ENCODE measurements at places on chromosomes 13 and 19.

- DNase-seq = no peak
Observed at GRCh38 chr13:44243198-44243857, 130.3 kb upstream of the SERP2 start.

GRCh38 chr19:4304538-4305256 lies at the start of gene FSD1:
FSD1 (plus strand) TSS chr19:4304598; CDS start chr19:4304747, 149 bp downstream.
- peak; percentile 83 for DNase-seq

- DNase-seq = no peak
Observed at GRCh38 chr19:8126511-8126910, 22.9 kb downstream of the FBN3 start.

GRCh38 chr13:33832872-33833271 lies 14.9 kb downstream of the RFC3 start:
- no peak for DNase-seq

- no peak for DNase-seq
Observed at GRCh38 chr19:8123683-8124082, 25.7 kb downstream of the FBN3 start.

- DNase-seq = no peak
Observed at GRCh38 chr13:103410002-103410401, 343.8 kb upstream of the SLC10A2 start.

- DNase-seq = no peak
Observed at GRCh38 chr13:23592596-23592995, 22.4 kb downstream of the TNFRSF19 start.

DNA sequence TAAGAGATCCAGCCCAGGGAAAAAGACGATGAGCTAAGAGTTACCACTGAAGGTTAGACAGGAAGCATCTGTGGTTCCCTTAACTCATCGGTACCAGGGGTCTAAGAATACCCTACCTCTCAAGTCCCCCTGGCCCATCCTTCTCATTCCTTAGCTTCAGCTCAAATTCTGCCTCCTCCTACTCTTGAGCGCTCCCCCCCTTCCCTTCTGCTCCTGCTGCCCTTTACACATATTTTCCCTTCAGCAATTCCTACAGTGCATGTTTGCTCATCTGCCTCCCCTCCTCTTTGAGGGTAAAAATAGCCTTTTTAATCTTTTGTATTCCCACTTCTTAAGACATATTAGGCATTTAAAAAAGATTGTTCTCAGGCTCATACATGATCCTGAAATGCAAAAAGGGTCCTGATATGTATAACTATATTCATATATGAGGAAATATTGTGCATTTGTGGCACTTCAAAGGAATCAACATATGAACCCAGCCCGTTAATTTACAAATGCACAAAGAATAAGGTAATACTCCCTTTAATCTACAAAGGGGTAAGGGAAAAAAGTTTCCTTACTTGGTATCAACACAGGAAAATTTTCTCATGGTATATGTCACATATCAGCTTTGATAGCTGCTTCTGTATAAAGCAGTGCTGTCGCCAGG lies 33.1 kb downstream of the LNX2 start:
- no peak for DNase-seq

DNA sequence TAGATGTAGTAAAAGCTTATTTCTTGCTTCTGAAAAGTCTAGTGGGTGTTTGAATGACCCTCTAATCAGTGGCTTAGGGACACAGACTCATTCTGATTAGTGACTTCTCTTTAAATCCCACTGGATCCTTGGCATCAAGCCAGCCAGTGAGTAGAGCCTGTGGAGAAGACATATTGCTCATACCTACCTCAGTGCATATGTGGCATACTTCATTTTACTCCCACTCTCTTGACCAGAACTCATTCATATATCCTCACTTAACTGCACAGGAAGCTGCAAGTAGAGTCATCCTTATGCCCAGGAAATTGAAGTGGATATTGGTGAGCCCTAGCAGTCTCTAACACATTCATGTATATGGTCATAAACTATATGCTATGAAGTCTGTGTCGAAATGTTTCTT lies 148.3 kb downstream of the PDS5B start:
- DNase-seq = no peak

- no peak for DNase-seq
Observed at GRCh38 chr19:4678881-4679790, 9.0 kb upstream of the MYDGF start.

DNA sequence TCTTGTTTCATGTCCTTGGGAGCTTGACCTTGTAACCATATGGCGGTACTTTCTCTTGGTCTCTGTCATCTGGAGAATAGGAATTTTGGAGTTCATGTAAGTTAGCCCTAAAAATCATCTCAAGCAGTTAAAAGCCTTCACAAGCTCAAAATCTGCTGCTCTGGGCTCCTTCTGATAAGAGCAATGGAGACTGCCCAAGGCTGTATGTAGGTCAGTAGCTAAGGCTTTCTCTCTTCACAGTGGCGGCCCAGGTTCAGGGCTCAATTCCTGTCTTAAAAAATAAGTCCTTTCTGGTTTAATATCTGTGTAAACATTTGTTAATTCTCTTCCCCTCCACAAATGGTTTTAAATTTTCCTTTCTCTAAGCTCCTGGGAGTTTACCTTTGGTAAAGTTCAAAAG lies 45.3 kb upstream of the ANKRD10 start:
- DNase-seq = no peak

DNA sequence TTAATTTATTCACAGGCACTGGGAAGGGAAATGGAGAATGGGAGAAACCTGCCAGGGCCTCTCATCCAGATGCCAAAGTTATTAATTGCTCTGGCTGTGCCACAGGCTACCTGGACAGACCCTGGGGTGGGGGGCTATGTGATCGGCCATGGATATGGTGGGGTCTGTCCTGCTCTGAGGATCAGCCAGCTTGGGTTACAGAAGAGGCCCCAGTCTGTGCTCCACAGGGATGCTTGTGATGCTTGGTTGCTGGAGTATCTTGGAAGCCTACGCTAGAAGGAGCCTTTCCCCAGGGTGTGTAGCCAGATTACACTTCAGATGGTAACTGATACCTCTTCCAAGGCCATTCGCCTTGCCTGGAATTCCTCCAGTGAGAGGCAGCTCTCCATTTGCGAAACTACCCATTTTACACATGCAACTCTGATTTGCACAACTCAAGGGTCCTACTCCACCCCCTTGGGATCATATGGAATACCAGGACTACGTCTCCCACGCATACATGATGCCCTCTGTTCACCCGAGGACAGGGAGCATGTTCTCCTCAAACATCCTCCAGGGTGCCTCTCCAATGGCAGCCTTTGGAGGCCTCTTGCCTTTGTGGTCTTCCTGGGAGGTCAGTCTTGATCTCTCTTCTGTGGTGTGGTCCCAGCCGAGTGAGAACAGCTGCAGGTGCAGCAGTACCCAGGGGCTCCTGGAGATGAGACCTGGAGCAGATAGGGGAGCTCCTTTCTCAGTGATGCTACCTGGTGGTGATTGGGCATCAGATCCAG lies 186.6 kb upstream of the TSHZ3 start:
- no peak for DNase-seq

- no peak for DNase-seq
Observed at GRCh38 chr19:15072930-15073647, 8.9 kb upstream of the OR1I1 start.

- no peak for DNase-seq
Observed at GRCh38 chr19:18418483-18419194, 559 bp upstream of the SSBP4 start.

- DNase-seq = no peak
Observed at GRCh38 chr19:48596679-48597465, 9.7 kb upstream of the SPACA4 start.

DNA sequence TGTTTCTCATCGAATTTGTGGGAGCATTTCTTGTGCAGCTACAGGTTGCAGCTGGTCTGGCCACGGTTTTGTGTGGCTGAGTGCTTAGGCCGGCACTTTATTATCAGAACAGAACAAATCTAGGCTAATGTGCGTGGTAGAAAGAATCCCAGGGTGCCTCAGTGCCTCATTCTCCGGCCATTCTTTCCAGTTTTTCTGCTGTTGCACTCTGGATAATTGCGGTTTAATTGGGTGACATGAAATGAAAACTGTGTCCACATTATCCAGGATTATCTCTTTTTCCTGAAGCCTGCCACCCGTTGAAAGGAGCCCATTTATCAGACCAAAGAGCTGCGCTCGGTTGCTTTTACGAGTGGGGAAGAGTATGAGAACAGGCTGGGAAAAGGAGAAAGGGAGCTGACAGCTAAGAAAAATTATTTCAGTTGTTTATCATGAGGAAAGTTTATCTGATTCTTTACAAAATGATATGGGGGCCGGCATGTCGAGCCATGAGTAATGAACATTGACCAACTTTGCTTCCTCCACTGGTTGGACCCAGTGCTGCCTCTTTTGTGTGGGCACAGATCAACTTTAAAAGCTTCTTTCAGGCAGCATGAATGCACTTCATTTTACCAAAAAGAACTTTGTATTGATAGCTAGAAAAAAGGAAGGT lies 117.0 kb upstream of the SOX21 start:
- no peak for DNase-seq

DNA sequence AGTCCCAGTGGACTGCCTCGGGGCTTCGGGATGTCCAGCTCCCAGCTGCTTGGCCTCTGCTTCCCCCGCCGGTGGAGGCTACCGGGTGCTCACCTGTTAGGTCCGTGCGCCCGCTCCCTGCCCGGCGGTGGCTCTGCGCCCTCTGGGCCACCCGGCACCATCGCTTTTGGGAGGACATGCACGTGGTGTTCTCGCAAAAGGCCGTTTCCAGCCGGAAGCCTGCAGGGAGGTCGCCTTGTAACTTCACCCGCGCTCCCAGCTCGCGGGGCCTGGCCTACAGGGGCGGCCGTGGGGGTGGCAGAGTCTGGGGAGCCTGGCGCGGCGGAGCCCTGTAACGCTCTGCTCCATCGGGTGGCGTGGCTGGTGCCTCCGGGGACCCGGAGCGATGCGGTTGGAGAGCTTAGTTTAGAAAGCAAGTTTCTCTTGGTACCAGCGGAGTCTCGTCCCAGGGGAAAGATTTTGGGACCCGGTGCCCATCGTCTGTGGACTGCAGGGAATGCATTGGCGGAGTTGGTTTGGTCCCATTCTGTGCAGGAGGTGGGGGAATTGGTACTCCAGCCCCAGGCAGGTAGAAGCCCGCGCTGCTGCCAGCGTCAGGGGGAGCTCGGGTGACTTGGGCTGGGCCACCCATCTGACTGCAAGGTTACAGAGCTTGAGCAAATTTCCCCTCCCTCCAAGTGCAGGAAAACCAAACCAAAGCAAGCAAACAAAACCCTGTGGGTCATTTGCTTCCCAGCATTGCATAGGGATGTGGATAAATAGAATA lies 673 bp downstream of the SPATA13 start:
- peak; percentile 42 for DNase-seq

DNA sequence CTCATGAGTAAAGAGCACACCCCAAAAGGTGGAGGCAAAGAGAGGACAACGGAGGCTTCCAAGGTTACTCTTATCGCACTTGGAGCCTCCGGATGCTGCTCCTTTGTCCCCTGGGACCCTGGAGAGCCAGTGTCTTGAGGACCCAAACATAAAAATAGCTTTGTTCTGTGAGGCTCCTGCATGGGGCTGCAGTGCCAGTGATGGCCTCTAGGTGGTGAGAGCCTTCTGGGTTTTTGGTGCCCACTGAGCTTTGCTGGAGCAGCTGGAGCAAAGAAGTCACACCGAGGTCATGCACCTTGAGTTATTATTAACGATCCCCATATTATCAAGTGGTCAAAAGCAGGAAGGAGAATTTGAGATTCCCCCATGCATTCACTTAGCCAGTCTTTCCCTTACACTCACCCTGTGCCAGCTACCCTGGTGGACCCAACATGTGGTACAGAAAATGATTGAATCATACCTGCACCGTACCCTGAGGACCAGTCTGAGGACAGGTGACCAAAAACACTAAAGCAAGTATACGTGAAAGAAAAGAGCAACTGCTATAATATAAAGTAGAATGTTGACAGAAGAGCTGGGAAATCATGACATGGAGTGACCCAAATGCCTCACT lies 41.5 kb downstream of the ZNF682 start:
- no peak for DNase-seq

DNA sequence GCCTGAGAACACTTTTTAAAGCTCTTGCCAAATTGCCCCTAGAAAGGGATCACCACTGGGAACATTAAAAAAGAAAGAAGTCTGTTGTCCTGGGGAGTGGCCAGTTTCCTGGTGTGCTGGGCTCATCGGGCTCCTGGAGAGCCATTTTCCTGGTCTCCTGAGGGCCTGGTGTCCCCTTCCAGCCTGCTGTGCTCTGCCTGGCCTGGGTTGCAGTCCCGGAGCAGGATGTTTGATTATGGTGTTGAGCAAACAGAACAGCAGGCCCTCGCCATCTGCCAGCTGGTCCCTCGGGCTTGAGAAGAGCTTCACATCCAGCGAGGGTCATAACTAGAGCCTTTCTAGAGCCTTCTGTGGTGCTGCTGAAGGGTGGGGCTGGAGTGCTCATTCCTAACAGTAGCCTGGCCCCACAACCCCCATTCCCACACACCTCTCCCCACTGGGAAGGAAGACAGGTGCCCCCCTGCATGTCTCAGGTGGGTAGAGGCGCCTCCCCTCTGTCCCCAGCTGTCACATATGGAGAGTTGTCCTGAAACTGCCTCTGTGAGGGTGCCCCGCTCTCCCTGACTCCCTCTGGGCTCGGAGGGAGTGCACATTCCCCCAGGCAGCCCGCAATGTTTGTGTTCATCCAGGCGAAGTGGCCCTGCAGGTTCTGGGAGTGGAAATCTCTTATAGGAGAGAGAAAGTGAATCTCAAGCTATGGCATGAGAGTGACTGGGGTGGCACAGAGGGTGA lies 151.1 kb downstream of the SIPA1L3 start:
- no peak for DNase-seq

DNA sequence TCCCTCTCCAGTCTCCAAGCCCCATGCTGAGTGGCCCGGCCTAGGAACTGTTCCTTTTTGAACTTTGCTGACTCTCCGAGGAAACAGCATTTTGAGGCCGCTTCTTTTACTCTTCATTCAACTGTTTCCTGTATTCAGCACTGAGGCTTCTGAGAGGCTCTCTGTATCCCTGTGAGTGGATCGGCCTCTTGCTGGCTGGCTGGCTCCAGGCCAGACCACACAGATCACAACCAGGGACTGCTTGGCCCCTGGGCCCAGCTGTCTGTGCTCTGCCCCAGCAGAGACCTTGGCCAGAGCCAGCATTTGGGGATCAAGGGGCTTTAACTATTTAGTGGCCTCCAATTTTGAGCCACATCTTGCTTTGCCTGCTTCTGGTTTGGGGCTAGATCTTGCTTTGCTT lies 75.6 kb upstream of the KL start:
- DNase-seq = no peak

GRCh38 chr13:73608157-73608516 lies 526.1 kb downstream of the KLF12 start:
- DNase-seq = no peak

DNA sequence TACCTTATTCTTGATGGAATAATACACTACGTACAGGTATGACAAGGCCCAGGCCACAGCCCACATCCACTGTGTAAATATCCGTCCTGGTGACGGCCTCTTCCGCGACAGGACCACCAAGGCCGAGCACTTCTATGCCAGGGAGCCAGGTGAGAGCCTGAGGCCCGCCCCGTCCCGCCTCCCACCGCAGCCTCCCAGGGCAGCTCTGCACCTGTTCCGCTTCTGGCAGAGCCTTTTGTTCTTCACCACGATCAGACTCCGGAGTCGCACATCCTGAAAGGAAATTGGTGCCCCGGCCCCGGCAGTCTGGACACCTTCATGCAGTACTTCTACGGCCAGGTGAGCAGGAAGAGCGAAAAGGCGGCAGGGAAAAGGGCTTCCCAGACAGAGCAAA lies 10.6 kb upstream of the ZNF358 start:
- DNase-seq = no peak

Data from frontal cortex (tissue), 4 donors.